GM19239 (cell line): ENCODE measurements at places on chromosomes 7 and 10.

DNA sequence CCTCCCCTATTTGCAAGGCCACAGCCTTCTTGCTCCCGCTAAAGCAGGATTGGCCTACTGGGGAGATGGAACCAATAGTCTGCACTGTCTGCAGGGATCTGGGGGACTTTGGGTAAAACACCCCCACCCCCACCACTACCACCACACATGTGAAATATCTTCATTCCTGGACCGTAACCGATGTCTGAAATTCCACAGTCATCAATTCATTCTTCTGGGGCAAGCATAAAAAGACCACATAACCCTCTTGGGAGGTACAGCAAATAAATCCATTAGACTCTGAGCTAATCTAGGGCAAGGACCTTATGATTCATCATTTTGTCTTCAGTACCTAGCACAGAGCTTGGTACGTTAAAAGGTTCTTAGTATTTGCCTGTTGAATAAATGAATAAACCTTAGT is 307.8 kb downstream of the GPAM start:
- no peak for DNase-seq

GRCh38 chr7:23347033-23347681 is 48.0 kb downstream of the MALSU1 start:
- no peak for DNase-seq

DNA sequence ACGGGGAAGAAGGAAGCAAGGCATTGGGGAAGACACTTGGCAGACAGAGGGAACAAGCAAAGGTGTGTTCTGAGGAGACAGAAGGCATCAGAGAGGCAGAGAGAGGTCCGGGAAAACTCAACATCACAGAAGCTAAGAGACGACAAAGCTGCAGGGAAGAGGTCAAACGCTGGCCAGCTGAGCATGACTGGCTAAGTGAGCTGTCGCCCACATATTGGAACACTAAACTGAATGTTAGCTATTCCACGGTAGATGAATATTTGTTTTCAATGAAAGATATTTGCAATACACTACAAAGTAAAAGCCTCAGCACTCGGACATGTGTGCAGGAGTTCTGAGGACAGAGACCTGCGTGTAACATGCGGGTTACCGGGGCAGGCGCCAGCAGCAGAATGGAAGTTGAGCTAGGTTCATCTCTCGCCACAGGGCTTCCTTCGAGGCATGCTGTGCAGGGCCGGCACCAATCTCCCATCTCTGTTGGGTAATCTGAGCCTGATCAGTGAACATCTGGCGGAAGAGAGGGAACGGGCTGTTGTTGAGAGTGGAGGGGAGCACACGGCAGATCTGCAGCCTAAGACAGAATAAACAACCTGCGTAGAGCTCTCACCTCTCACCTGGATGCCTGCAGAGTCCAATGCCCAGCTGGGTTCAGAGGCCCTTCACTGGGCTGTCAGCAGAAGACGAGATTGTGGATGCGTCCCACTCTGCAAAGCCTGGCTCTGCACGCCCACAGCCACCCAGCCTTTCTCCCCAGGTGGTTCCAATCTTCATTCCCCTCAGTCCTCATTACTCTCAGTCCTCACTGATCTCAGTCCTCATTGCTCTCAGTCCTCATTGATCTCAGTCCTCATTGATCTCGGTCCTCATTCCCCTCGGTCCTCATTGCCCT is 35.9 kb downstream of the INSIG1 start:
- DNase-seq, result no peak

DNA sequence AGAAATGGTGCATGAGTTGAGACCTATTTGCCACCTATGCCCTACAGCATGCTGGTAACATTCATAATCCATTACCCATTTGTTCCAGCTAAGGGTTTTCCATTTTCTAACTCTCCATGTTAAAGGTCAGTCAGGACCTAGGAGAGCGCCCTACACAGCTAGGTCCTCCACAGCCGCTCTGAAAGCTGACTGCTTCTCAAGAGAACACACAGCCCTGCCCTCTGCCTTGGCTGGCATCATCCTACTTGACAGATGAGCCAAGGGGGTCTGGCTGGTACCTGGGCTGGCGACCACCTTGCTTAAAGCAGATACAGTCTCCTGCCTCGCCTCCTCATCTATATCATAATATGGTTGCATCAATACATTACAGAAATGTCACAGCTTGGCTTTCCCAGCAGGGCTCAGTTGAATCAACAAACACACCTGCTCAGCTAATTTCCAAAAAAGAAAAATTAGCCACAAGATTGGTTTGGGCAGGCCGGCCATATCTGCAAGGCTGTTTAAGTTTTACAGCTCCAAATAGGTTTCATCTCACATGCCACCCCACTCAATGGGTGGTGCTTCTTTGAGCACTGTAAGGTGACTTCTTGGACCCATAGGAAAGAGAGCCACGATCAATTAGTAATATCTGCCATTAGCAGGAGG is 17.3 kb downstream of the TLL2 start:
- no peak for DNase-seq

- no peak for DNase-seq
Observed at GRCh38 chr7:88700725-88701124, 58.8 kb upstream of the ZNF804B start.

DNA sequence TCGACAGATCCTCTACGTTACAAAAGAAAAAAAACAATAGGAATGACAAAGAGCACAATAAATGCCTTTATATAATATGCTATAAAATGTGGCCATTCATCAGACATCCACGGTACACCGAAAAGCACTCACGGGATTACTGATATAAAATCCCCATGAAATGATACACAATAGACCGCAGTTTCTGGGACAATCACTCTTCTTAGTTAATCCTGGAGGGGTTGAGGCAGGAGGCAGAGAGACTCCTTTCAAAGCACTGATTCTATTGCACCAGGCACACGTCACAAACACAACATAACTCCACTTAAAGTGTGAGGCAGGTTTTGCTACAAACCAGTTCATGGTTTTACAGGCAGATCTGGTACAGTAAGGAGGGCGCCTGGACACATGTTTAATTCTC is 113.8 kb downstream of the FGFR2 start:
- no peak for DNase-seq

DNA sequence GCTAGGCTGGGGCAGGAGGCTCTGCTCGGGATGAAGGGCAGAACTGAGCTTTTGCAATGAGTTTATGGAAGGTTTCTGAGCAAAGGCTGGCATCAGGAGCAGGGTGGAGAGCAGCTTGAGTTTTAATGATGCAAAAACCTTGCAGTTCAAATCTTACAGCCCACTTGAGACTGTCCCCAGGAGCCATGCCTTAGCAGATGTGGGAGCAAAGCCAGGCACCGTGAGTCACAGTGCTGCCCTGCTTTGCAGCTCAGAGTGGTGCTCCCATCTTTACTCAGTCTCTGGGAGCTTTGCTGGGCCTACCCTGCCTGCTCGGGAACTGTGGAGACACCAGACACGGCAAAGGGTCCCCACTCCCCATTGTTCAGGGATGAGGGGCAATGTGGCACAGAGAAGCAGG is 122.4 kb upstream of the NPS start:
- DNase-seq, result no peak

DNA sequence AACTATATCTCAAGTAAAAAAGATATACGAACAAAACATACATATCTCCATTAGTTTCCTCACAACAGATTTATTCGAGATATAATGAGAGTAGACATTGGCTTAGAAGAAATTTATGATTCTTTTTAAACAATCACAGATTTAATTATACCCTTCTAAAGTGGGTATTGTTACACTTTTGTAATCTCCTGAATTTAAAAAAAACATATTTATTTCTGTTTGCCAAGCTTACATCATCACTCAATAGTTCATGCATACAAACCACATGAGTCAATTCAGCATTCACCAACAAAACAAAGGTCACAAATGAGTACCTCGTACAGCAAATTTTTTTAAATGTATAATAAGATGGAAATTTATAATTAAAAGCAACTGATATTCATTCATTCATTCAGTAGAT is 17.6 kb downstream of the LRRN3 start:
- no peak for DNase-seq

GRCh38 chr7:2438186-2438585 is 34.8 kb downstream of the CHST12 start:
- DNase-seq, result no peak

DNA sequence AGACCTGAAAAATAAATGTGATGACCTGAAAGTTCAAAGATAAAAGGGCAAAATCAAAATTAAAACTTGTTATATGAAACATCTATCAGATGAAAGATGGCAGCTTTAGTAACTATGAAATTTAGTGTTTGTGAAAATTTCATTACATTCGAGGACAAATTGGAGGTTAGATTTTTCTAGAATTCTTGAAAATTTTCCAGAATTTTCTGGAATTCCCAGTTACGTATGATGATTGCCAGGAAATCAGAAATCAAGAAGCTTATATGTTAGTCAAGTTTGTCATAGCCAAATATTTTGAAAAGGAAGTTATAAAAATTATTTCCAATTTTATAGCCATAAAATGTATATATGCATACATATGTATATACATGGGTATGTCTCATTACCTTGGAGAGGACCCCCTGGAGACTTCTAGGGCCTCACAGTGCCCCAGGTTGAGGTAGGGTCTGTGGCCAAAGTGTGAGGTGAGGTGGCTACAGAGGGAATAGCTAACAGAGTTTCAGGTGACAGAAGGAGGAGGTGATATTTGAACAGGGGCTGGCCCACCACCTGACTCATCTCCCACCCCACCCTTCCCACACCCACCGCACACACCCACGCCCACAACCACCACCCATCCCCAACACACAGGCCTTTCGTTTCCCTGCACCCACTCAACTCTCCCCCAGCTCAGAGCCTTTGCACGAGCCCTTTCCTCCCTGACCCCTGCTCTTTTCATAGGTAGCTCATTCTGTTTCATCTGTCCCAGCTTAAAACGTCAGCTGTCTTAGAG is 21.5 kb downstream of the C10orf105 start:
- DNase-seq, result no peak

DNA sequence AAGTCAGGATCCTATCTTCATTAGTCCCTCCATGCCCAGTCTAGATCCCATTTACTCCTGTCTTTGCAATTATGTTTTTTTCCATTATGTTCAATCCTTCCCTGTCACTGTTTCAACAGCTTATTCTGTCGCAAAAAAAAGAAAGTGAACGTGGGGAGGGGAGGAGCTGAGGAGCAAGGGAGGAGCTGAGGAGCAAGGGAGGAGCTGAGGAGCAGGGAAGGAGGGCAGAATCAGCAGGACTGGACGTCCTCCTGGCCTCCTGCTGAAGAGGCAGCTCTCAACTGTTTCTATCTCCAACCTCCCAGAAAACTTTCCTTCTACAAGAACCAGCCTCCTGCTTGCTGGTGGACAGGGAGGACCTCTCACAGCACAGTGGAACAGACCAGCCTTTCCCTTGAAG is 26.0 kb downstream of the LARP4B start:
- no peak for DNase-seq

DNA sequence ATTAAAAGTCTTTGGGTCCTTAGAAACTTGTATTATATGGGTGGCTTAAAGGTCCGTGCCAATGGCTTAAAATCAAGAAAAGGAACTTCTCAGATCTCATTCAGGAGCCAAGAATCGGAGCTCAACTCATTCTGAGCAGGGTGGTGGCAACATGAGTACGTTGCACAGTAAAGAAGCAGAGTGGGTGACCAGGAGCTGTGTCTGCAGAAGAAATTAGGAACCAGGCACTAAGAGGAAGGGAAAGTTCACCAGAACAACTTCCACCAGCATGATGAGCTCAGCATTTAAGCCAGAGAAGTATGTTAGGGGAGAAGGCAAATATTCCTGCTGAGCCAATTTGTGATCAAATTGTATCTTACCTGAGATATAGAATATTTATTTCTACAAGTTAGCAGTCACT is 236.0 kb upstream of the NRP1 start:
- DNase-seq, result no peak

DNA sequence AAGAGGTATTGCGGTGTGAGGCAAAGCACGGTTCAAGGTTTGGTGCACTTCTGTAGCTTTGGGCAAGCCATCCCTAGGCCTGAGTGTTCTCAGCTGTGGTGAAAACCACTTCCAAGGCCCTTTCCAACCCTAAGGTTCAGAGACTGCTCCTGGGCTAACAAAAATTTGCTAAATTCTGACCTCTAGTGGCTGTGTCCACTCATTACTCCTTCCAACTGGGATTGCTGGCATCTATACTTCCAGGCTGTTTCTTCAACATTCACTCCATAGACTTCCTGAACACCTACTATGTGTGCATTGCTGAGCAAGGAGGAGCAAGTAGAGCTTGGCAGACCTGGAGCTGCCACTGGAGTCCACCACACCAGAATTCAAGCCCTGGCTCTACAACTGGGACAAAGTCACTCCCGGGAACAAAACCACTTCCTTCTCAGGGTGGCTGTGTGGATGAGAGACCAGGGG is 29.3 kb upstream of the SH3PXD2A start:
- DNase-seq, result peak; percentile 33

DNA sequence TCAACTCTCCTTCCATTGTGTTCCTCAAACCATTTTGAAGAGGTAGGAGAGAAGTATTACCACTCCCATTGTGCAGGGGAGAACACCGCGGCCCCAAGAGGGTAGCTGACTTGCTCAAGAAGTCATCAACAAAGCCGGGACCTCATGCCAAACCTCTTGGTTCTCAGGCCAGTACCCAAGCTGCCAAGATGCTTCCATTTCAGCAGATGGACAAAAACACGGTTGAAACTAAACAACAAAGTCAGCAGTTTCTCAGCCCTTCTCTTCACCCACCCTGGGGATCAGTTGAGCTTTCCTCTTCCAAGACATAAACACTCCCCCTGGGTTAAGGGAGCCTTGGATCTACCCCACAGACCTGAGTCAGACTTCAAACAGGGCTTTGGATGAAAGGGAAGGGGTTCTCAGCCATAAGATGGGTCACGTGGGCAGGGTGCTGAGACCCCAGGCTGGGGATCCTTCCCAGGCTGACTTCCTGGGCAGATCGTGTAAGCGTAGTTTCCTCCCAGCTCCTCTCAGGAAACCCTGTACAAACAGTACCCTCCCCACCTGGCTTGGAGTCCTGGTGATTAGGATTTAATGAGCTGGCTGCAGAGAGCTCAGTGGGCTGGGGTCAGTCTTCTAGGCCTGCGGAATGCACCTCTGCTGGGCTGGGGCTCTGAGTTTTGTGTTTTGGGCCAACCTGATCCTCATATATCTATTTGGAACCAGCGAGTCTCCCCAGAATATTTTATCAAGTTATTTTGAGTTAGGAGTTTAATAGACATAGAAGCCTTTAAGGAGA is 27.3 kb downstream of the EMX2 start:
- DNase-seq, result no peak

DNA sequence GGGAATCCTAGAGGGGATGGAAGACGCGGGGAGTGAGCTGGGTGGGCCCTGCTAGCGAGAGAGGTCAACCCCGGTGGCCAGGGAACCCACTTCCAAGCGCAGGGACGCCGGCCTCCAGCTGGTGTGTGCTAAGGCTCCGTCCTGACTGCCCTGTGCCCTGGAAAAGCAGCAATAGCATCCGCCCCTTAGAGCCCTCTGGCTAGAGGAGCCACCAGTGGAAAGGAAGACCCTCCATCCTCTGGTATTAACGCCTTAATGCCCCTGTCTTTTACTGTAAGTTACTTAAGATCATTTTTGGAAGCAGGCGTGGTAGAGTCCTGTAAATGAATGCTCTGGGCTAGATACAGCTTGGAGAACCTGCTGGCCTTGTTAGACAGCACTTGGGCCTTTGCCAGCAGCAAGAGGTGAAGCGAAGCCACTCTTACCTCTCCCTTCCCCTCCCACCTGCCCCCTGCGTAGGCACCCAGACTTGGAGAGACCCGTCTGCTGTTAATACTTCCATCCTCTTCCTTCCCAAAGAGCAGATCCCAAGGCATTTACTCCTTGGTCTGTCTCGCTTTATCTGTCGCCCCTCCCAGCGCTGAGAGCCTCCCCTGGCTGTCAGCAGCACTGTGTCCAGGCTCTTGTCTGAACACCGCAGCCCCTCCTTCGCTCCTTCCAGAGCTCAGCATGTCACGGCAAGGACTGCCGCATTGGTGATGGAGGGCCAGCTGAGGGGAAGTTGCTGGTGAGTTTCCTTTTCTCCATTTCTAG is 4.6 kb downstream of the REPIN1 start:
- no peak for DNase-seq
